ENCODE measurements at places on chromosomes 7 and 10.
A peak's percentile ranks its signal among the peaks of the same experiment; 100 is the strongest.

DNA sequence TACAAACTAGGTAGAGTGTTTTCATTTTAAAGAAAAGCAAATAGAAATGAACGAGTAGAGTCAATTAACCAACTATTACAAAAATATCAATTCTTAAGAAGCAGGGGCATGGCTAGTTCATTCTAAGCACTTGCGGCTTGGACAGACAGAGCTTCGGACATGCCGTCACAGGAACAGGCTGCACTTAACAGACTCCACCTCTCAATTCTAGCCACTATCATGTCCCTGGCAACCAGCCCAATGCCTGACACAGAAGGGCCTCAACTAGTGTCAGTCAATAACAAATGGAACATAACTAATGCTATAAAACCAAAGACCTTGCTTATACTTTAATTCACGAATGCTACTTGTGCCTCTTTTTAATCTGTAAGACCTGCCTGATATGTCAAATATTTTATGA, 74.4 kb downstream of the TPK1 start:
- DNase-seq: no peak

DNA sequence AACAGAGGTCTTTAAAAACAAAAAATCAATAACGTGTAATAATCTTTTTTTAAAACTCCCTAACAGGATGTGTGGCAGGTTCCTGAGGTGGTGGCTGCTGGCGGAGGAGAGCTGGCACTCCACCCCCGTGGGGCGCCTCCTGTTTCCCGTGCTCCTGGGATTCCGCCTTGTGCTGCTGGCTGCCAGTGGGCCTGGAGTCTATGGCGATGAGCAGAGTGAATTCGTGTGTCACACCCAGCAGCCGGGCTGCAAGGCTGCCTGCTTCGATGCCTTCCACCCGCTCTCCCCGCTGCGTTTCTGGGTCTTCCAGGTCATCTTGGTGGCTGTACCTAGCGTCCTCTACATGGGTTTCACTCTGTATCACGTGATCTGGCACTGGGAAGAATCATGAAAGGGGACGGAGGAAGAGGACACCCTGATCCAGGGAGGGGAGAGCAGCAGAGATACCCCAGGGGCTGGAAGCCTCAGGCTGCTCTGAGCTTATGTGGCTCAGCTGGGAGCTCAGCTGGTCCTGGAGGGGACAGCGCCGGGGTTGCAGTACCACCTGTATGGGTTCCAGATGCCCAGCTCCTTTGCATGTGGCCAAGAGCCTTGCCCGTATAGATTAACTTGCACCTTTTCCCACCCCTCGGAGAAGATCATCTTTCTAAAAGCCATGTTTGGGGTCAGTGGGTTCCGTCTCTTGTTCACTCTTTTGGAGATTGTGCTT, 16.7 kb upstream of the AZGP1 start:
- no peak for DNase-seq

GRCh38 chr10:95261926-95262325, 28.9 kb downstream of the PDLIM1 start:
- DNase-seq: no peak

- no peak for DNase-seq
These were observed 88.0 kb upstream of the ZPBP start for GRCh38 chr7:50181081-50181480.

- DNase-seq: no peak
These were observed 82.6 kb downstream of the CACNB2 start for GRCh38 chr10:18222866-18223265.

- DNase-seq: no peak
These were observed 125.8 kb downstream of the CUBN start for GRCh38 chr10:17003651-17004286.

GRCh38 chr10:131748831-131749766, 151.7 kb upstream of the PPP2R2D start:
- DNase-seq: no peak

GRCh38 chr10:120948889-120949608, 97.9 kb downstream of the WDR11 start:
- peak; percentile 91 for DNase-seq

Measured in GM13976 (cell line).